ENCODE measurements at places on chromosomes 4 and X. TPM values are rescaled to one million over a fixed set of nuclear protein-coding genes. Genes with fewer than 3 reads are reported as not detected.

GRCh38 chr4:6576512-6576911 lies 1.5 kb downstream of the MAN2B2 start:
- DNase-seq, result no peak

DNA sequence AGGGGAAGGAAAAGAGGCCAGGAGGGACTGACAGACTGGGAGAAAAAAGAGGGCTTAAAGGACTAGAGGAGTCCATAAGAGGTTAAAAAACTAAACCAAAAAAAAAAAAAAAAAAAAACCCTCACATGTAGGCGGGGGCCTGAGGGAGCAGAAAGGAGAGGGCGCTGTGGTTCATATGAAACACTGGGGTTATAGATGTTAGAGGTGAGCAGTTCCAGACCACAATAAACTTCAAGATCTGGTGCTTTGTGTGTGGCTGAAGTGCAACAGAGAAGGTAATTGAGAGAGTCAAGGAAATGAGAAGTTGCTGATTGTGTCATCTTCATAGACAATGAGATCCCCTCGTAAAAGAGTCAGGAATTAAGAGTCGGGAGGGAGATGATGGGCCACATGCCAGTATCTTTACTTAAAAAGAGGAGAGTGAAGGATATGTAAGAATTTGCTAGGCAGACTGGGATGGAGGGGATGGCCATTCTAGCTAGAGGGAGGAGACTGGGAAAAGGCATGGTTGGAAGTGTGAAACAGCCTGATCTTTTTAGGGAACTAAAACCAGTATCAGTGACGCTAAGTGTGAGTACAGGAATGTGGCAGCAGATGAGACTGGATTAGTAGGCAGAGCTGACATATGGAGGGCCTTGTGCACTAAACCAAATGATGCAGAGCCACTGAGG lies 18.4 kb upstream of the OGT start:
- peak; percentile 9 for DNase-seq

DNA sequence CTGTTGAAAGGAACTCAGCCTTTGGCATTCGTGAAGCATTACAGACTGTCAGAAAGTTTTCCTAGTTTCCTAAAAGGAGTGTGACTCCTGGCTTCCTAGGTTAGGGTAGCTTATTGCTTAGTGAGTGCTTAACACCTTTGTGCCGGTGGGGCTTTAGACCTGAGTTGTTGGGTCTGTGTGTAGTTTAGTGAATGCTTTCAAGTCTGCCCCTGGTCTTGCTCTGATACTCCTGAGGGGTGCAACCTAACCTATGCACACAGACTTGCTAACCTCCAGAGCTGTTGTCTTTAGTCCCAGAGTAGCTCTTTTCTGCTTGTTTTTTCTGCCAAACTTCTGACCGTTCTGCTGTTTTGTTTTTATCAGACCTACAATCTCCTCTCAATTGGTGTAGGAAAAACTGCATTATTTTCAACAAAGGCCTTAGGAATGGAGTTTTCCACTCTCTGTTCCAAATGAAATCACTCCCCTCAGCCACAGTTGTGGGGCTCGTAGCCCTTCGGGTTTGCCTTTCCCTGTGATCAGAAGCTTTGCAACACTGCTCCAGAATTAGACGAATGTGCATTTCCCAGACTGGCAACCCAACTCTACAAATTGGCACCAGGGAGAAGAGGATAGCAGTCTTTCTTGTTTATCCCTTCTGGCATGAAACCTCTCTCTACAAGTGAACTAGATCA lies 1399.1 kb upstream of the PCDH7 start:
- no peak for DNase-seq

DCAF8L2 gene
- 1.8 TPM for total RNA-seq

P2RY8 gene
- total RNA-seq, result not detected

PKD2 gene
- total RNA-seq, result 33.0 TPM
